ENCODE measurements at places on chromosomes 7 and 10.
A peak's percentile ranks its signal among the peaks of the same experiment; 100 is the strongest.

- DNase-seq, result peak; percentile 100
These were observed at the start of gene SLC25A28 for GRCh38 chr10:99619851-99620710. Gene SLC25A28, minus strand, starts transcription at chr10:99620439. Its CDS starts 104 bp downstream, at chr10:99620335.

DNA sequence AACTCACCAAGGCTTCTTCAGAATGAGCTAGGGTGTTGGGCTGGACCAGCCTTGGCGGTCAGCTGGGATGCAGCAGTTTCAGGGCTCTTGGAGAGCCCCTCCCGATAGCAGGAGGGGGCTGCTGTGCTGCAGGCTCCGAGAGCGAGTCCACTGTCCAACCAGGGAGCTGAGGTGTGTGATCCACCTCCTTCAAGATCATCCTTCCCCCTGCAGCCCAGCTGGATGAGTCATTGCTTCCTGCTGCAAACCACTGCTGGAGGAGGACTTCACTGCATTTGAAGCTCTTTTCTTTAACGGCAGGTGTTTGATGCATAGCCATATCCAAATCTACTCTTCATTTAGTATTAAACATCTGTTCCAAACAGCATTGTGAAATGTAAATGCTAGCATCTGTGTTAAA lies 54.2 kb upstream of the EBF3 start:
- DNase-seq, result no peak

DNA sequence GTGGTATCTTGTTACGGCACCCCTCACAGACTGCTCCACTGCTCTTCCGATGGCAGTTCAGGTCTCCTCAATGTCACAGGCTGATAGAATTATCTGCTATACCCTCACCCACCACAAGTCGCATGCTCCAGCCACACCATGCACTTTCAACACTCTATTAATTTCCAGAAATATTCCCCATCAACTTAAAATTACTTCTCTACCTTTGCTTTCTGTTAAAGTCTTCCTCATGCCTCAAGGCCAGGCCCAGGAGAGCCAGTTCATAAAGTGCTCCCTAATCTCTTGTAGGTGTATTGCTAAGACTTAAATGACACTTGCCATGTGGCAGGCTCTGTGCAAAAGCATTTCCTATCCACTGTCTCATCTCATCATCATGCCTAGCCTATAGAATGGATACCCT lies 105.9 kb upstream of the ARID5B start:
- no peak for DNase-seq

DNA sequence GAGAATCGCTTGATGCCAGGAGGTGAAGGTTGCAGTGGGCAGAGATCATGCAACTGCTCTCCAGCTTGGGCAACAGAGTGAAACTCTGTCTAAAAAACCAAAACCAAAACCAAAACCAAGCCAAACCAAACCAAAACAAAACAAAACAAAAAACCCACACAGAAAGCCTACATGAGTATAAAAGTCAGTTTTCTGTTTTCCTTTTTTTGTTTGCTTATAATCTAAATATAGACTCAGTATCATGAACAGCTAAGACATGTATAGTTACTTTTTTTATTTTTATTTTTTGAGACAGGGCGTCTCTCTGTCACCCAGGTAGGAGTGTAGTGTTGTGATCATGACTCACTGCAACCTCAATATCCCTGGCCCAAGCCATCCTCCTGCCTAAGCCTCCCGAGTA lies 16.8 kb upstream of the MTPN start:
- no peak for DNase-seq

- DNase-seq, result no peak
These were observed 90.0 kb upstream of the STK17A start for GRCh38 chr7:43492896-43493295.

DNA sequence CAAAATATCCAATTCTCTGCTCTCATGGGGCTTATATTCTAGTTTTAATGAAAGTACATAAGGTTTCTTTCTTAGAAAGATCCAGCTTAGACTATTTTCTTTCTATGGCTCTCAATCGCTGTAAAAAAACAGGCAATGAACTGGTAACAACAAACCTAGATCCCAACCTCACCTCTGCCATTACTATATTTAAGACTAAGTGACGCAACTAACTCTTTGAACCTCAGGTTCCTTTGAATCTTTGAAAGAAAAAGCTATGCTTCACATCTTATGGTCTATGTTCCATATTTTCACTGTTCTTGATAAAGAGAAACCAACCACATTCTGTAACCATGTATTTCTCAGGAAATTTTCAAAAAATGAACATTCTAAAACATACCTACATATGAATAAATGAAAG lies 88.5 kb downstream of the ELAPOR2 start:
- no peak for DNase-seq

DNA sequence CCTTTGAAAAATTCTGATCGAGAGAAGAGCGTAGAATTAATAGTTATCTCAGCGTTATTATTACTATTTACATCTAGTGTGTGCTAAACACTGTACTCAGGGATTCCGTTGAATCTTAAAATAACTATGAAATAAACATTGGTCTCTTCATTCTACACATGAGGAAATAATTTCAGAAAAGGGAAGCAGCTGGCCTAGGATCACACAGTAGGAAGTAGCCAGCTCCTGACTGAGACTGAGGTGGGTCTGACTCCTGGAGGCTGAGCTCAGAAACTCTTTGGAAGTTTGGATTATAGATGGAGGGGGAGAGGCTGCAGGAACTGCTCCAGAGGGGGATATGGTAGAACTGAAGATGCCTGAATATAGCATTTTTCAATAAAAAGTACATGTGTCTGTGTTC lies 183.9 kb upstream of the WDR11 start:
- no peak for DNase-seq

Measured in amniotic epithelial cell (primary cell).